ENCODE measurements at places on chromosomes 2 and 18.

- DNase-seq = no peak
These were observed 55.2 kb downstream of the KIF5C start for GRCh38 chr2:148930046-148930775.

GRCh38 chr2:207791579-207792243, 22.0 kb upstream of the FZD5 start:
- DNase-seq = no peak

GRCh38 chr18:35073186-35074105, 32.2 kb downstream of the MAPRE2 start:
- no peak for DNase-seq

DNA sequence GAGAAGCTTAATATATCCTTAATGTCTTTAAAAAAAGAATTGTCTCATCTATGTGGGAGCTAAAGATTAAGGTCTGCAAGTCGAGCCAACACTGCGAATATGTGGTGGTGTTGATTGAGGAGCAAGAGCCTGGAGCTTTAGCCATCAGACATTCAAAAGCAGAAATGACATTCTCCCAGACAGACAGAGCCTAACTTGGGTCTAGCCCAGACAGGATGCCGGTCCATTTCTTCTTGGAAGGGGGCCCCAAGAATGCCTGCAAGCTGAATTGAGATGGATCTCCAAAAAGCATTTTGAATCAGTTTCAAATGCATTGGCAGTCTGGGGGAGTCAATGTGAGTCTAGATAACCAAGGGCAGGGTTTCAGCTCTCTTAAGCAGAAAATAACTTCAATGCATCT, 30.1 kb upstream of the EML4 start:
- no peak for DNase-seq

GRCh38 chr18:79275992-79276391, 119.7 kb upstream of the NFATC1 start:
- DNase-seq = no peak

GRCh38 chr2:227996366-227996765, 124.9 kb downstream of the DAW1 start:
- DNase-seq = no peak

DNA sequence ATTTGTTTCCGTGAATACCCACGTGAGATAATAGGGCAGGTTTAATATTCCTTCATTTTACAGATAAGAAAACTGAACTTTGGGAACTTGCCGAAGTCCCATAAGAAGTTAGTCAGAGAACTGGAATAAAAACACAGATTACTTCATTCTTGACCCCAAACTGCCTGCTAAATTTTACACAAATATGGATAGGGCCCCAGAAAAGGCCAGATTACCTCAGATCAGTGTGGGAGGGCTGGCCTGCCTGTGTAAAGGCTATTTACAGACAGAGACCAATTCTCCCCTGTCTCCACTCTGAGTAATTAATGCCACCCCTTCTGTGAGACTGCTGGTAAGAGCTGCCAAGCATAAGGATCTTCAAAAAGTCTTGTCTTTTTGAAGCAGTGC, 139.2 kb downstream of the MGAT5 start:
- DNase-seq = no peak

GRCh38 chr2:155309483-155309882, 611.0 kb downstream of the KCNJ3 start:
- DNase-seq = no peak

- no peak for DNase-seq
These were observed 108.1 kb upstream of the CREB1 start for GRCh38 chr2:207421671-207422070.

DNA sequence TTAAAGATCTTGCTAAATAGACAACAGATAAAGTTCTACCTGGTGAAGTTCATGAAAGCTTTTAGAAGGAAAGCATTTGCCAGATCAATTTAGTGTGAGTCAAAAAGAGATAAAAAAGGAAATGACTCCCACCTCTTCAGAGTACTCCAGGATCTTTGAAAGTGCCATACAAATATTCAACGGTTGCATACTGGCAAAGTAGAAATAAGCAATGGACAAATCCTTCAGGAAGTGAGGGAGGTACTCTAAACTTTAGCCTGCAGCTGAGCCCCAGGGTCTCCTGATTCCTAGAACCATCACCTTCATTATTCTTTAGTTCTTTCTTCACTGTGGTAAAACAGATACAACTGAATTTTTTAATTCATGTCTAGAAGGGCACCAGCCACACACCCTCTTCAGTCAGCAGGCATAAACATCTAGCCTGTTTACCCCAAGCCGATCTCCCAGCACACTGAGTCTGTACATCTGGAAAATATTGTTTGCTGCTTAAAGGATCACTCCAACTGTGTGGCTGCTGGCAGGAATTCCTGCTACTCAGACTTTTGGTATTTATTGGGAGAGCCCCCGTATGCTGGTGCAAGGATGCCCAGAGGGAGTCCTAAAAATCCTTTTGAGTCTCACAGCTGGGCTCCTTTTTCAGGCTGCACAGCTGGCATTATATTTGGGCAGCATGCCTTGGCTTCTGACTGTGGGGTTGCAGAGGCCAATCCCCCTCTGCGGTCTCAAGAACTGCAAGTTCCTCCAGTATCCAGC, 72.3 kb upstream of the SESTD1 start:
- no peak for DNase-seq

GRCh38 chr2:61726456-61727209, 127.2 kb downstream of the FAM161A start:
- no peak for DNase-seq

DNA sequence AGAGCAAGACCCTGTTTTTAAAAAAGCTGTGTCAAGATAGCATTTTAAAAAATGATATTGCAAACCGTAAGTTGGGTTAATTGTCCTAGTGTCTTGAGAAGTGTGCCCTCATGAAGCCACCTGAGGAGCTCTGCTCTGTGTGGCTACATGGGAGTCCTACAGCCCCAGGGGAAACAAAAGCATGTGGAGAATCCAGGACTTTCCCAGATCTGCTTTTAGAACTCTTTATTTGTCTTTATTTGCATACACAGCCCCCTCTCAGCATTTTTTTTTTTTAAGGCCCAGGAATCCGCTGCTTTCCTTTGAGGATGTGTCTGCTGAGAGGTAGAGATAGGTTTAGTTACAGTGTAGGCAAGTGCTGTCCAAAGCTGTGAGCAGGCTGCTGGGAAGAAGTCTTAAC, 219.2 kb downstream of the FHOD3 start:
- DNase-seq = no peak

DNA sequence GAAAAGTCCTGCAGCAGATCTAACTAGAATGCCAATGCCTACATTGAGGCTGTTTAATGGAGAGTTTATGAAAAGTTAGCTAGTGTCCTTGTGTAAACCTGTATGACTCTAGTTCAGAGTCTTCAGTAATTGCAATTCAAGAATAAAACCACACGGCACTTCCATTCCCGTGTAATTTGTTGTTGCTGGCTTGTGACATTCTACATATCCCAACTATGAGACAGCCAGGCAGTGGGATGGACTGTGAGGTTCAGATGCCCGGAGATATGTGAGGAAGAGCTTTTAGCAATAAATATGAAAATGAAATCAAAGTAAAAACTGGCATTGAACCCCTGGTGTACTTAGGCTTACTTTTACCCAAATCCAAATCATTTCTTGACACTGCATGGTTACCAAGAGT, 263.4 kb downstream of the NEDD4L start:
- DNase-seq = no peak

DNA sequence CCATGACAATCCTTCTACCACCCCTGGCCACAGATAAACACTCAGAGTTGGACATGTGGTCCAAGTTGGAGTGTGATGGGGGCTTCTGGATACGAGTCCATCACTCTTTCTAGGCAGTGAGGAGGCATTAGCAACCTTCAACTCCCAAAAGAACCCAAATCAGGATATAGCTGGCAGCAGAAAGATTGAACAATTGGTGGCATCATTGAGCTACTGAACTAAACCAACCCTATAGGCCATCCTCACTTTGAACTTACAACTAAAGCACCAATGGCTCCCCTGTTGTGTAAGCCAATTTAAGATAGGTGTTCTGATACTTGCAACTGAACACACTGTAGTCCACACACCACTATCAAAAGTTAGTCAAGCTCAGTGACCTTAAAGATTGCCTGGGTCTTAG, 24.0 kb upstream of the MARCO start:
- no peak for DNase-seq

DNA sequence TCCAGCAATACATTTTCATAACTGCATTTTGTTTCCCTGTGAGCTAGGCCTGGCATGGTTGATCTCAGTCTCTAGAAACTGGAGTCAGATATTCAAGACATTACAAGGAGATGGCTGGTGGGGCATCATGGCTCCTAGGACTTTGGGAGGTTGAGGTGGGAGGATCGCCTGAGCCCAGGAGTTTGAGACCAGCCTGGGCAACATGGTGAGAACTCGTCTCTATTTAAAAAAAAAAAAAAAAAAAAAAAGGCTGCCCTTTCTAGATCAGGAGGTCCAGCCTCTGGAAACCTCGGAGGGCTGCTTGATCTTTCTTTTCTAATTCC, 362 bp upstream of the VAMP8 start:
- DNase-seq = no peak

DNA sequence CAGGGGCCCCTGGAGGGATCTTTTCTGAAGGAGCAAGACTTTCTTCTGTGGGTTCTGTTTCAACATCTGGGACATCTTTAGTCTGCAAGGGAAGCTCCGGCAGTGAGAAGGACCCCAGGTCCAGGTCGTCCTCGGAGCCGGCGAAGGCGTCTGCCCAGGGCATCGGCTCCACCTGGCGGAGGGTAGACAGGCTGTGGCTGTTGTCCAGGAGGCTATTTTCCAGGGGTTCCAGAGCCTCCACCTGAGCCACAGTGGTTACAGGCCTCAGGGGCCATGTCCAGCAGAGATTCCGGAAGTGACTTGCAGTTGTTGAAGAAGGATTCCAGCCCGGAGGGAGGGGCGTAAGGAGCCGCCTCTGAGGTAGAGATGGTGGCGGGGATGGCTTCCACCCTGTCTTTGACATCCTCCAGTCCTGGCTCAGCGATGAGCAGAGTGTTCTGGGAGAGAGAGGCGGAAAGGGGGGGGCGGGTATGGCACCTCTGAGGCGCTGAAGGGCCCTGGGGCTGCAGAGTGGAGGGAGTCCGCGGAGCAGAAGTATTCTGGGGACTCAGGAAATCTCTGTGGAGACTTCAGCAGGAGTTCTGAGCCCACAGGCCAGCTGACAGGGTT, 891.3 kb upstream of the LRRTM1 start:
- DNase-seq = peak; percentile 34

- peak; percentile 28 for DNase-seq
These were observed 41.4 kb upstream of the ALPP start for GRCh38 chr2:232336981-232337720.

- DNase-seq = no peak
These were observed 75.8 kb upstream of the TCF7L1 start for GRCh38 chr2:85057226-85057962.

DNA sequence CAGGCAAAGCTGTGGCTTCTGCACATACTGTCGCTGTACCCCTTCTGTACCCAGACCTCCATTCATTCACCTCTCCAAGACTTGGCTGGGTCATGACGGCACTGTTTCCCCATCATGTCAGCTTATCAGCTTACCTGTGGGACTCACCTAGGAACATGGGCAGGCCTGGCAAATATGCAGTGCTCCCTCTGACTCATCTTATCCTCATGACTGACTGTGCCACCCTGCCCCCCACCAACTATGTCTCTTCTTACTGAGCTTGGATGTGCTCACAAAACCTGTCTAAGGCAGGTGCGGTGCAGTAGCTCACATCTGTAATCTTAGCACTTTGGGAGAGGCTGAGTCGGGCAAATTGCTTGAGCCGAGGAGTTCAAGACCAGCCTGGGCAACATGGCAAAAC, 152.4 kb downstream of the MGAT5 start:
- DNase-seq = no peak

DNA sequence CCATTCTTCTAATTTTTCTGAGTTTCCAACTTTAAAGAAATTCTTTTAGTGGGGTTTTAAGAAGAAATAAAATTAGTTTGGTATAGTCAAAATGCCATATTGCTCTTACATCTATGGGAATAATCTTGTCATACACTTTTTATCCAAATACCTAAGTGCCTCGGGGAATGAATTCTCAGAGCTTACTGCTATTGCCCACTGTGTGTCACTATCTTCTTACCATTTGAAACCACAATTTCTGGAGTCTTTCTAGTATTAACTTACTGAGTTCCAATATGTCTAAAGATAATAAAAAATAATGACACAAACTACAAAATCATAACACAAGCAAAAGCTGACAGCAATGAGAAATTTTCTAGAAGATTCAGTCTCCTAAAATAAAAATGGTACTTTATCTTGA, 23.7 kb upstream of the DNAH6 start:
- no peak for DNase-seq

- DNase-seq = no peak
These were observed 49.4 kb downstream of the PLEKHM3 start for GRCh38 chr2:207975921-207976320.

GRCh38 chr18:26813043-26813442, 52.5 kb downstream of the AQP4 start:
- peak; percentile 51 for DNase-seq

DNA sequence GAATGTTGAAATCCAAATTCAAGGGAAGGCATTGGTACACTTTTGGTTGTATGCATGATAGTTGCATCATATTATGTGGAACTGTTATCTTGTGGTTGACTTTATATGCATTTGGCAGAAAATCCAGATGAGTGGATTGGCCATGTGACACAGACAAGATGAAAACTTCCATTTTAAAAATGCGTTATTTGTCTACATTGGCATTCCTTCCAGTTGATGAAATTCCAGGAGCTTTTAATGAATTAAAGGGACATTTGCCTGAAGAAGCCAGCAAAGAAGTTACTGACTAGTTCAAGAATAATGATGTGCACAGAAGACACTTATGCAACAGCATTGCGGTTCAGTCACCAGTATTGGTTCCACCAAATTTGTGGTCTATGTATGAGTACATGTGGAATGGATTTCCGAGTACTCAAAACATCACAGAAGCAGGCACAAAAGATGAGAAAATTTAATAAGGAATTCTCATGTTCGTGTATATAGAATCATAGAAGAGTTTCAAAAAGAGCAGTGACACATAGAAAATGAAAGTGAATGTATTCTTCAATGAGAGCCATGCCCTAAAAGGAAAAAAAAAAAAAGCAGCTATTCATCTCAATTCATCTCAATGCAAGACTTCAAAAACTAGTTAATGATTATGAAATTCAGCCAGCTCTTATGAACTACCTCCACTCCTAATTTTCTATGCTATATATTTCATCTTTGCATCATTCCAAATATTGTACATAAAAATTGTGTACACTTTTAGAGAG, 232.1 kb downstream of the RBM43 start:
- DNase-seq = no peak

- DNase-seq = peak; percentile 99
These were observed at the start of gene SEH1L for GRCh38 chr18:12947285-12948049. TSS of gene SEH1L (plus strand) at chr18:12948011. CDS start at chr18:12948122, 111 bp downstream.

GRCh38 chr2:8549942-8550341, 131.9 kb upstream of the ID2 start:
- DNase-seq = peak; percentile 16

GRCh38 chr2:152823905-152824304, 105.5 kb downstream of the ARL6IP6 start:
- no peak for DNase-seq

All from left lobe of liver (tissue), 2 donors.